SJSA1 (cell line): ENCODE measurements at places on chromosomes 6 and 20.

DNA sequence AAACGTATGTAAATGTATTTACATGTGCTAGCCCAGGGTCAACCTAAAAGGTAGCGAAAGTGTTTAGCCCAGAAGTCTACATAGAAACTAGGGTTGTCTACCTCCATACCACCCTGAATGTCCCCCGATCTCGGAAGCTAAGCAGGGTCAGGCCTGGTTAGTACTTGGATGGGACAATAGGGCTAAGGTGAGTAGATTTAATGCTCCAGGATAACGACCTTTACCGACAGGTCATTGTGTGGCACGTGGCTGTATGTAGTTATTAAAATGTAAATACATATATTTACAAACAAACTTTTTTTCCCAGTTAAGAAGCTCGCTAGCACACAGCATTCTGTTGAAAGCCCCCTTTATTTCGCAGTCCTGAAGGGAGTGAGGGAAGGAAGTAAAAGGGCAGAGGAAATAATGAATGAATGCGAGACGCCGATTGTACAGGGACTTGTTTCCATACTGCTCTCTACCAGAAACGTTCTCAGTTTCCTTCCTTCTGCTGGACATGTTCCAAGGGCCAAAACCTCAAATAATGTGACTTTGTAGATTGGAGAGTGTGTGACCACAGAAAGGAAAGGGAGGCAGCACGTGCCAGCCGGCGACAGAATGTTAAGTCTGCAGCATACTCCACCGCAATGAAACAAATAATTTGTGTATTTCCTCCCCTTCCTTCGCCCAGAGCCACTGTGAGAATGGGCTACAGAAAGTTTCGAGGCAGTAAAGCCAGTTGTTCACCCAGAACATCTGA lies 612 bp downstream of the ADAT2 start:
- DNase-seq: no peak

- peak; percentile 96 for DNase-seq
Observed at GRCh38 chr6:21800948-21801438, 207.4 kb downstream of the SOX4 start.

DNA sequence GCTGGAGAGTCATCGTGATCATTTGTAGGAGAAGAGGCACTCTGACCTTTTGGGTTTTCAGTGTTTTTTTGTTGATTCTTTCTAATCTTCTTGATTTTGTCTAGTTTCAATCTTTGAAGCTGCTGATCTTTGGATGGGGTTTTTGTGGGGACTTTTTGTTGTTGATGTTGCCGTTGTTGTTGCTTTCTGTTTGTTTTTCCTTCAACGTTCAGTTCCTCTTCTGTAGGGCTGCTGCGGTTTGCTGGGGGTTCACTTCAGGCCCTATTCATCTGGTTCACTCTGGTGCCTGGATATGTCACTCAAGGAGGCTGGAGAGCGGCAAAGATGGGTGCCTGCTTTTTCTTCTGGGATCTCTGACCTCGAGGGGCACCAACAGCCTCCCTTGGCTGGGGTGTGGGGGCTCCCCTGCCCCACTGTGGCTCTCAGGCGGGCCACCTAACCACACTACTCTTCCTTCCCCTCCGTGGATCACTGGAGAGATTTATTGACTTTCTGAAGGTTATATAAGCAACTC lies 21.5 kb upstream of the TMEM244 start:
- no peak for DNase-seq

DNA sequence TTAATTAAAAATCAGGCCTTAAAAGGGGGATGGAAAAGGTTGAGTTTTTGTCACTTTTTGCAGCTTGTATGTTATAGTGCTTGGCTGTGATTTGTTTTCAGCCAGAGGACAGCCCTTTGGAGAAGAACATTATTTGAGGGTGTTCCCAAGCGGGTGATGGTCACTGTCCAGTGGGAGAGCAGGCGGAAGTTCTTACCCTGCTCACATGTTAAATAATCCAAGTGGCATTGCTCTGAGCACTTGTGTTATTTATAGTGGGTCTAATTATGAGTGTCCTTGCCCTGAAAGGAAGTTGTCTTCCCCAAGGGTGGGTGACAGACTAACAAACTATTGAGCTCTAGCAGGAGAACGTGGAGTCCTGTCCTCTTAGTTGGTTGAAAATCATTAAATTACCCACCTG lies 49.5 kb downstream of the DOK5 start:
- no peak for DNase-seq

DNA sequence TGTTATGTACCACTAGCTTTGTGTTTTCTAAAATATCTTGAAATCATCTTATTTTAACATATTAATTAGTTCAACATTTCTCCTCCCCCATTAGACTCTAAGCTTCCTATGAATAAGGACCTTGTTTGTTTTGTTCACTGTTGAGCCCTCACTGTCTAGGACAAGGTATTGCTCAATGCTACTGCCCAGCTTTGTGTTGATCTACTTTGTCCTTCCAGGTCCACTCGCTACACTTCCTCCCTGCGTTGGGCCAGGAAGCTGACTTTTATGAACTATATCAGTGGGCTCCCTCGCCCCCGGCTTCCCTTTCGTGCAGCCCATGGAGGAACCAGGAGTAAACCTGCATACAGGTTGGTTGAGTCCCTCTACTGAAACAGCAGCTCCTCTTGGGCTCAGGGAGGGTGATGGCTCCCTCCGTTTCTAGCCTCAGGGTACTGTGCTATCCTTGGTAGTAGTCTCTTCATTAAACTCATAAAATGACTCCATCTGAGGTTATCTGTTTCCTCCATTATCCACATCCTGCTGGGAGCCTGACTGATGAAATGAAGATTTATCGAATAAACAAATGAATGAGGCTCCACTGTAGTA lies 272.5 kb downstream of the CLIC5 start:
- no peak for DNase-seq
